BJ (cell line): ENCODE measurements at places on chromosomes 5 and 9. TPM values are rescaled to one million over a fixed set of nuclear protein-coding genes. Genes with fewer than 3 reads are reported as not detected.

DNA sequence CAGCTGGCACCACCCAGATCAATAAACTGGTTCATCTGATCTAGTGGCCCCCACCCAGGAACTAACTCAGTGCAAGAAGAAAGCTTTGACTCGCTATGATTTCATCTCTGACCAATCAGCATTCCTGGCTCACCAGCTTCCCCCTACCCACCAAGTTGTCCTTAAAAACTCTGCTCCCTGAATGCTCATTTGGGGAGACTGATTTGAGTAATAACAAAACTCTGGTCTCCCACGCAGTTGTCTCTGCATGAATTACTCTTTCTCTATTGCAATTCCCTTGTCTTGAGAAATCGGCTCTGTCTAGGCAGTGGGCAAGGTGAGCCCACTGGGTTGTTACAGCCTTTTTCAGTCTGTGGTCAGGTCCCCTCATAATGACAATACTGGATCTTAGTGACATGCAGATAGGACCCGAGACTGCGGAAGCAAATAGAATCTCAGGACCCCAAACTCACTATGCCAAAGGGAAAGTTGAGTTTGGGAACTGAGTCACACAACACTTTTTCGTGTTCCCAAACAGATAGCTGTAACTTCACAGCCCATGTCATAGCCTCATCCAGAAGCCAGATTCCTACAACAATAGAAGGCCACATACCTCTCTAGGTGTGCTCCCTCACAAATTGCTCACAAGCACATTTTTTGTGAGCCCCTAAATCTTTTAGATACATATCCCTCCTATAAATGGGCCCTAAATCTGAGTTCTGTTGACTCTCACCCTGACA lies 175.2 kb upstream of the RAI14 start:
- no peak for DNase-seq

DNA sequence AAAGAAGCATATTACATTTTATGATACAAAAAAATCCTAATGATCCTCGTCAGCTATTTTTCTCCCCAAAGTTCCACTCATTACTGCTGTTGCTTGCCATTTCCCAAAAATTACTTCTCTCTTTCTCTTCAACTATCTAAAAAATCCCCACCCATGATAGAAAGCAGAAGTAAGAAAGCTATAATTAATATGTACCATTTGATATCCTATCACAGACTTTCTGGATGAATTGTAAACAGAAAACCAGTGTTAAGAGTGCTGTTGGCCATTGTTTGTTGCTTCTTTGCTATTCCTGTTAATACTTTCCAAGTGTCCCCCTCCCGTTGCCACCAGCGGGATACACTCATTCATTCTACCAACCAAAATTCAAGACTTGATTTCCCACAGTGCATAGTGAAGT lies 136.3 kb upstream of the SMARCA2 start:
- DNase-seq: no peak

GRCh38 chr9:68426755-68427154 lies 70.3 kb downstream of the PGM5 start:
- DNase-seq: no peak

Gene ITGA2
- 5.3 and 10.1 TPM in 2 replicates for polyA plus RNA-seq

DNA sequence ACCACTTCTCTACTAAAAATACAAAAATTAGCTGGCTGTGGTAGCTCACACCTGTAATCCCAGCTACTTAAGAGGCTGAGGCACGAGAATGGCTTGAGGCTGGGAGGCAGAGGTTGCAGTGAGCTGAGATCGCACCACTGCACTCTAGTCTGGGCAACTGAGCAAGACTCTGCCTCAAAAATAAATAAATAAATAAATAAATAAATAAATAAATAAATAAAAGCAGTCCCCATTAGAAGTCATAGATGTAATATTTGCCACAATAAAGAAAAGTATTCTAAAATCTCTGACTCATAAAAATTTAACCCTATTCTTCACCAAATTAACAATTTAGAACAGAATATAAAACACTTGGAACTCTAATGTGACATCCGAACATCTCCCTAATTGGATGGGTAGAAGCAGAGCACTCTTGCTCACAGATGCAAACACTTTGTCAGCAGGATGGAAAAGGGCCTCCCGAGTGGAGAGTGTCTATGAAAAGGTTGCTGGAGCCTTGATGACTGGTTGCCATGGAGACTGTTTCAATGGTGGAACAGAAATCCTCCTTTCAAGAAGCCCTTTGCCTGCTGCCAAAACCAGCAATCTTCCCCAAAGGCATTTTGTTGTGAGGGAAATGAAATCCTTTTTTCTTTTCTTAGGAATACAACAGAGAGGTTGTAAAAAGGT lies 38.9 kb upstream of the TRAF1 start:
- DNase-seq: no peak

DNA sequence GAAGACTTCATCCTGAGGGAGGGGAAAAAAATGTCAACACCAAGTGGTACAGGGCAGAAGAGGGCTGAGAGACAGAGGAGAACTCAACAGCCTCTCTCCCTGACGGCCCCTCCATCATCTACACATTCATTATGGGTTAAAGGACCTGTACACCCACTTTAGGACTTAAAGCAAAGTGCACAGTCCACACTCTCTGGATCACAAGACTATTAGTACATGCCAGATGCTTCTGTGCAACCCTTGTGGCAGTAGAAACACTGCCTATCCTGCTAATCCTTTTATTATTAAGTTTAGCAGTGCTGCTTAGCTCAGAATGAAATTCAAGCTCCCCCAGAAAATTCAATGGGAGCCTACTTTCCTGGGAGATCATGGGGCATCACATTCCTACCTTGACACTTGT lies 1.9 kb downstream of the FRMD3 start:
- DNase-seq: no peak

Gene TAF11L4
- not detected in 2 replicates for polyA plus RNA-seq

Gene MAST4
- polyA plus RNA-seq: 2.9 and 4.0 TPM in 2 replicates

GRCh38 chr5:176775409-176775808 lies 35.0 kb upstream of the UNC5A start:
- DNase-seq: no peak

Gene GLRA1
- polyA plus RNA-seq: not detected in 2 replicates

Gene TAL2
- polyA plus RNA-seq: 0.13 TPM in 2 replicates

Gene SLC34A3
- polyA plus RNA-seq: not detected in 2 replicates

DNA sequence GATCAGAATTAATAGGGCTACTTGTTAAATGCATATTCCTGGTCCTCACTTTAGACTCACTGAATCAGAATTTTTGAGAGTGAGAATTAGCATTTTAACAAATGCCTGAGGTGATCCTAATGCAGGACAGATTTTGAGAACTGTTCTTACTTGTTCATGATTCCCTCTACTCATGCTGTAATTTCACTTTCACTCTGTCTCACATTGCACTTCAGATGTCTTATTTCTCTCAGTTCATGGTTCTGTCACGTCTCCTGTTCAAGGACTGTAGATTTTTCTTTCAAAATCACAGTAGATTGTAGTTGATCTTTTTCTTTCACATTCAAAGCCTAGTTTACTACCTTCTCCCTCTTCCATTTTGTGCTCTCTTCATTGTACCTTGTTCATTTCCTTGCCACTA lies 54.3 kb downstream of the ADGRV1 start:
- no peak for DNase-seq

DNA sequence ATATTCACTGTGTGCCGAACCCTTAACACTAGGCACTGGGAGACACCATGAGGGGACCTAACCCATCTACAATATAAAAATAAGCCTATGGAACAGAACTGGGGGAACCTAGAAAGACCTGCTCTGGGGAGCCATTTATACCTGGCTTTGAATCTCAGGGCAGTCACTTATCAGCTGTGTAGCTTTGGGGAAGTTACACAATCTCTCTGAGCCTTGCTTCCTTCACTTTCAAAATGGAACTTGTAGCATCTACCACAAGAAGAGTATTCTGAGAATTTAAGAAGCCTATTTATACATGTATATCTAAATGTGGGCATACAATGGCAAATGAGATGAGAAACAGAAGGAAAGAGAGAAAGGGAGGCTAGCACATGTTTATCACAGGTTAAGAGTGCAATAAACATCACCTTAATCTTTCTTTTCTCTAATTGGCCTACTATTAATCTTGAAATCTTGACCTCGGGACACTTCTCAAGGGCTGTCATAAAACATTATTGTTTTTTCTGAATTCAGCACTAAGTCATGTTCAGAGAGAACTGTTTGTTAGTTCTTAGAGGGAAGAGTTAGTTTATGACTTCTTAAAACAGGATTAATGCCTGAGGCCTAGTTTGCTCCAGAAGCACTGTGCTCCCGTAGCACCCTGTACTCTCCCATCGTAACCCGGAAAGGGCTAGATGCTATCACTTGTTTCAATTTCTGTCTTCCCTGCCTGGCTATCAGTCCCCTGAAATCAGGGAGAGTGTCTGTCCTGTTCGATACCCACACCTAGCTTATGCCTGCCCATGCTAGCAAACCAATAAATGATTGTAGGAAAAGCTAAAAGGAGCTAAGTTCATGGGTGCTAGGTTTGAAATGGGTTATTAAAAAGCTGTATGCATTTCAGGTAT lies 606.4 kb upstream of the CLINT1 start:
- DNase-seq: no peak

Gene RAB14
- 18.3 and 20.0 TPM in 2 replicates for polyA plus RNA-seq

DNA sequence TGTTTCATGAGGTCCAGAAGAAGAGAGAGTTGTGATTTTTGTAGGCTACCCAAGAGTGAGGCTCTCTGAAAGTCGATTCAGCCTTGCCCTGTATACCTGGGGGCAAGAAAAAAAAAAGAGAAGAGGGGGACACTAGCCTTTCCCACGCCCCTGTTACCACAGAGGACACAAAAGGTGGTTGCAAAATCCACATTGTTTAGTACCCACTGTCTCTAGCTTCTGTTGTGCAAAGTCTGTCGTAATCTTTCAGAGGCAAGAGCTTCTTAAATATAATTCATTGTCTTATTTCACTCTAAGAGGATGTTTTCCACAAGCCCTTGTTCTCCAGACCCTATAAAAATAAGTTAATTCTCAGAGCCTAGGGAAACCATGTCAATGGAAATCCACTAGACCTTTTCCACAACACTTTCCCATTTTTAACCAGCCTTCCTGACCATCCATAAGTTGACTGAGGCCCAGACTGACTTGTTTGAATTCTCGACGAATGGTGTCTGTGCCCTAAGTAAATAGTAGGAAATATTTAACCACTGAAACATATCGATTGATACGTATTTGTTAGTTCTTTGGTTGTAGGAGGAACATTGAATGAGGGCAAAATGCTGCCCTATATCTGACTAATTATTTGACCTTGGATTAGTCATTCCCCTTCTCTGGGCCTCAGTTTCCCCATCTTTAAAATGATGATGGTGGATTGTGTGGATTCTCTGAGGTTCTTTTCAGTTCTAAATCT lies 182.7 kb downstream of the PAPPA start:
- no peak for DNase-seq

Gene FREM1
- polyA plus RNA-seq: 0.01 and 0.04 TPM in 2 replicates

- DNase-seq: no peak
Measured at GRCh38 chr5:177453852-177454396, 7.3 kb downstream of the PRR7 start.
